ENCODE measurements at places on chromosomes 5 and 9.

DNA sequence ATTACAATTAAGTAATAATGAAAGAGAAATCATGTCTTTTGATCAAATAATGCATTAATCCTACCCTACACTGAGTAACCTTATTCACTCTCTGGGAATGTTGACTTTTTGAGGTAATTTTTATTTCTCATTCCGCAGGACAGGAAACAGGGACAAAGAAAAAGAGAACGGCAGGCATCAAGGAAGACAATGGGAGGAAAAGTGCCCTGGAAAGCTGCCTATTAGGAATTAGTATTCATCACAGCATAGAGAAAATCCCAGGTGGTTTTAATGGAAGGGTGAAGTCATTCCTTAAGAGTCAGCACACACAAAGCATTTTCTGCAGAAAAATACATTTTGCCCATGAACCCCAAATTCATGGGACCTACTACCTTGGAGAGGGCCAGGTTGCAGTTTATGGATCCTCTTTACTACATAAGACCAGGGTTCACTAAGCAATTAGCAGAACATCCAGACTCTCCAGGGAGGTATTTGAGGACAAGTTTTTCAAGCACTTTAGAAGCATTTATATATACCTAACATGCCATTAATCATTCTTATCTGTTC, 9.4 kb downstream of the FSTL4 start:
- no peak for DNase-seq

GRCh38 chr5:6236858-6237481, 141.4 kb downstream of the MED10 start:
- DNase-seq = no peak

GRCh38 chr5:37375091-37375490, 4.0 kb upstream of the WDR70 start:
- no peak for DNase-seq

GRCh38 chr9:73775757-73776156, 624.1 kb downstream of the ANXA1 start:
- DNase-seq = no peak

GRCh38 chr5:146079695-146080373, 25.5 kb downstream of the PLAC8L1 start:
- no peak for DNase-seq

DNA sequence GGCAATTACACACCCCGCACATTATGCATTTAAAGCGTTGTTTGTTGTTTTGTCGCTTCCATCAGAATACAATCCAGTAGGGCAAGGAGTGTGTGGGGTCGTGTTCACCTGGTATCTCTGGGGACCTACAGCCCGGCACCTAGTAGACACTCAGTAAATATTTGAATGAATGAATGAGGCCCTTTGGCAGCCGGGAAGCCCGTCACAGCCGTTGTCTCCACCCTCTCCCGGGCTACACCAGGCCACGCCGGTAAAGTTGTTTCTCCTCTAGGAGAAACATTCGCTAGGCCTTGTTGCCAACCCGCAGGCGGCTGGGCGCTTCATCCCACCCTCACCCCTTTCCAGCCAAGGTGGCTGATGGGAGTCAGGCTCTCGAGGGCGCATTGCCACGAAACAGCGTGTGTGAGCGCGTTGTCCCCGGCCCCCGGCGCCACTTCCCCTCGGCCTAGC, 876 bp upstream of the JAK2 start:
- no peak for DNase-seq

- DNase-seq = peak; percentile 41
Observed at GRCh38 chr9:105054491-105054890, 126.5 kb upstream of the ABCA1 start.

- no peak for DNase-seq
Observed at GRCh38 chr5:157381746-157382145, 78.3 kb upstream of the NIPAL4 start.

- no peak for DNase-seq
Observed at GRCh38 chr9:25207402-25208195, 470.6 kb downstream of the TUSC1 start.

- peak; percentile 59 for DNase-seq
Observed at GRCh38 chr5:116076496-116076895, 8.3 kb upstream of the COMMD10 start.

DNA sequence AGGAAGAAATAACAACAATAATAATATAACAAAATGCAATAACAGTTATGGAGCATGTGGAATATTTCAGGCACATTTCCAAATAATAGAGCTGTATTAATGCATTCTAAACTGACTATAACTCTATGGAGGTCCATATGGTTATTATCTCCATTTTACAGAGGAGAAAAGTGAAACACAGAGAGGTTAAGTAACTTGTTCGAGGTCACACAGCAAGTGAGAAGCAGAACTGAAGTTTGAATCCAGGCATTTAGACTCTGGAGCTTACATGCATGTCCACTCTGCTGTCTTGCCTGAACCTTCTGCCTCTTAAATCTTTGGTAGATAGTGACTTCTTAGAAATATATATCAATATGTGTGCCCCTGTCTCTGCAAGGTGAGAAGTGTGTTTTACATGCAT, 350.8 kb downstream of the GADD45G start:
- no peak for DNase-seq

GRCh38 chr9:89488936-89489335, 9.0 kb downstream of the SEMA4D start:
- DNase-seq = no peak

DNA sequence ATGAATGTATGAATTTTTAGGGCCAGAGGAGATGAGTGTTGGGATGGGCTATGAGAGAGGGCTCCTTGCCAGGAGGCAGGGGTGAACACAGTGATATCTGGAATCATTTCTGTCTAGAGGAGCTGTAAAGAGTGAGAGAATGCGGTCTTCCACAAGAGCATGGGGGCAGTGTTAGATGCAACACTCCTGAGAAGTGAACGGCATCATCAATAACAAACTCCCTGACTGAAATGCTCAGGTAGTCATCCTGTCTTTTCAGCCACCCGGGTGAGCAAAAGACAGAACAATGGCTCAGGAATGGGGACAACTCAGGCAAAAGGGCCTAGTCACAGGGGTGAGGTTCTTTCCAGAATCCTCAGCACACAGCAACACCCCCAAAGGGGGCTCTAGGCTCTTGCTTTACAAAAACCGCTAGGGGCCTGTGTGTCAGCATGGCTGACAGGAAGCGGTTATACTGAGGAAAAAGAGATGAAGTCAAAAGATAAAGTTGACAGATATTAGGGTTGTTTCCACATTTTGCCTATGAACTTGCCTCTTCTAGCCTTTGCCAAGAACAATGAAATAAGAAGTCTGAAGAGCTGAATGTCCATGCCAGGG, 104.6 kb upstream of the LRRTM2 start:
- DNase-seq = no peak

DNA sequence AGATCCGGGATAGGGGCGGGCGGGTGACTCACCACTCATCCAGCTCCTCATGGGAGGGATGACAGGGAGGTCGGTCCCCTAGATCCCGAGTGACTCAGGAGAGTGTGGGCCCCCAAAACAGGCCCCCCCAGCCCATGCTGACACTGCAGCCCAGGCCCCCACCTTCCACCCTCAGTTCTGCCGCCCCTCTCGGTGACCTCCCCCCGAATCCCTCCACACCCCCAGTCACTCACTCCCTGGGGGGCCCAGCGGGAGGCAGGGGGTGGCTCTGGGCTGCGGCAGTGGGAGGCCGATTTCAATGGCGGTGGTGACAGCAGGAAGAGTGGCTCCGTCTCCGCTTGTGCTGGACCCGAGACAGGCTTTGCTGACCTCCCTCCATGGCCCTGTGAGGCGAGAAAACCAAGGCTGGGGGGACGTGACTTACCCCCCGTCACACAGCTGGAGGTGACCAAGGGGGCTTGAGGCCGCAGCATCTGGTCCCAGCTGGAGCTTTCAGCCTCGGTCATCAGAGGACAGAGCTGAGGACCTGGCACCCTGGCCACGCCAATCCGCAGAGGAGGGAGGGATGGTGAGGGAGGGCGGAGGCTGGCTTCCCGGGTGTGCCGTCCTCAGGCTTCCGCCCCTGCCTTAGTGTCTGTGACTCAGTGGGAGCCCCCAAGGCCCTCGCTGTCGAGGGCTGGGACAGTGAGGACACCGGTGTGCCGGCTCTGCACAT, 9.0 kb downstream of the GPSM1 start:
- no peak for DNase-seq

DNA sequence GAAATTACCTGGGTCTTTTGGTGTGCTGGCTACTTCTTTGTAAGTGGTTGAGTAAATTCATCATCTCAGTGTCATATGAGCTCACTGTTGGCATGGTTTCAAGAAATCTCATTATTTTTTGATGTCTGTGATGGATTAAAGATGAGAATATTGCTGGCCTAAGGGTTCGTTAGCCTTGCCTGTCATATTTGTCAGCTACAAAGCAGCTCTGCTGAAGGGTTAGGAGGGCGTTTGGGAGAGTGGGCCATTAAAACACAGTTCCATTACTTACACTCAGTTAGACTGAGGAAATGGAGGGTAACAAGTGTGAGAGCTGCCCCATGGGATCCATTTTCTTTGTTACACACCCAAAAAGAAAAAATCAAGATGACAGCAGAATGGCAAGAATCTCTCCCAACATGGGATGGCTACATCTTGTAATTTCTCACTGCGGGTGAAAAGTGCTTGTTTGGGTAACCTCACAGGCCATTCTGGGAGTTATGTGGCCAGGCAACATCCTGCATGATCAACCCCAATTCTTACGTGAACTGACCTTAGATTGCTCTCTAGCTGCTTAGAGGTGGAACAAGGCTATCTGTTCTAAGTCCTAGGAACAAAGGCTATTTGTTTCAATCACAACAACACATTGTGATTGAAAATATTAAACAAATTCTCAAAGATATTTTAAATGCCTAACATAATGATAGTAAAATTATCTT, 609.5 kb upstream of the RGMB start:
- DNase-seq = no peak

DNA sequence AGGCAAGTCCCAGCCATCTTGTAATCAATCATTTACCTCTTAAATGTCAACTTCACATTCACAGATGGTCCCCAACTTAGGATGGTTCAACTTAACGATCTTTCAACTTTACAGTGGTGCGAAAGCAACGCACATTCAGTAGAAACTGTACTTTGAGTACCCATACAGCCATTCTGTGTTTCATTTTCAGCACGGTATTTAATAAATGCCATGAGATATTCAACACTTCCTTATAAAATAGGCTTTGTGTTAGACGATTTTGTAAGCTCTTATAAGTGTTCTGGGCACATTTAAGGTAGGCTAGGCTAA, 47.1 kb upstream of the ANGPTL2 start:
- no peak for DNase-seq

- DNase-seq = no peak
Observed at GRCh38 chr5:16135003-16135402, 44.6 kb downstream of the MARCHF11 start.

- peak; percentile 86 for DNase-seq
Observed at GRCh38 chr5:168920019-168920810, 341.0 kb upstream of the PANK3 start.

DNA sequence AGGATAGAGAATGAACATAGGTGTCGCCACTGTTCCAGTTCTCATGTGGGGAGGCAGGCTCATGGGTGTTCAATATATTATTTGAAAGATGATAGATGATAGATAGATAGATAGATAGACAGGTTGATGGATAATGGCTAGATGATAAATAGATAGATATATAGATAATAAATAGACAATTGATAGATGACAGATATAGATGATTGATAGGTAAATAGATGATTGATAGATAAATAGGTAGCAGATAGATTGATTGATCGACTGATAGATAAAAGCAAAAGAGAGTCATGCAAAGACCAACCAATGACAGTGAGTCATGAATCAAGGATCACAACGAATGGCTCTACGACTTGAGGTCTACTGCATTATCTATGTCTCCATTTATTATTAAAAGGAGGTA, 30.4 kb downstream of the SPARC start:
- DNase-seq = no peak

- DNase-seq = no peak
Observed at GRCh38 chr5:120655828-120656435, 191.8 kb downstream of the PRR16 start.

DNA sequence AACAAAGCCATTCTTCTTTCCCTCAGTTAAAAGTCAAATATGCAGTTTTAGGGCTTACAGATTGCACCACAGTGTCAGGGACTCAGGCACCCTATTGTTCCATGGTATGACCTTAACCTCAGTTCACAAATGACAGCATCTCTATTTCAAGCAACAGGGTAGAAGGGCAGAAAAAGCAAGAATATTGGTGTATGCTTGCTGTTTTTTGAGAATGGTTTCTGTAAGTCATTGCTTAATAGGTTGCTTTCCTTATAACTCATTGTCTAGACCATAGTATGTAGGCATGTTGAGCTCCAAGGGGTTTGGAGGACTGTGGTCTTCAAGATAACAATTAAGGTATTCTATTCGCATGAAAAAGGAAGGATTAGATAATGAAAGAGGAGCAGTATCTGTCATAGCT, 183.5 kb upstream of the EDIL3 start:
- no peak for DNase-seq

Measured in inflammatory macrophage treated with lipopolysaccharide for 1 hour (primary cell).